Activated T-helper 1 cell treated with anti-CD3 and anti-CD28 coated beads, Interleukin-2, amount 50 U/mL, for 16 hours (primary cell): ENCODE measurements at places on chromosomes 2 and 18.

GRCh38 chr2:7555260-7555659 is 638.0 kb downstream of the RNF144A start:
- DNase-seq: no peak

- DNase-seq: peak; percentile 48
These were observed 38.3 kb upstream of the IL1R1 start for GRCh38 chr2:102103992-102104871.

GRCh38 chr2:176833671-176834070 is 378.9 kb upstream of the HNRNPA3 start:
- no peak for DNase-seq

GRCh38 chr2:198698230-198698629 is 759.5 kb downstream of the SATB2 start:
- no peak for DNase-seq

DNA sequence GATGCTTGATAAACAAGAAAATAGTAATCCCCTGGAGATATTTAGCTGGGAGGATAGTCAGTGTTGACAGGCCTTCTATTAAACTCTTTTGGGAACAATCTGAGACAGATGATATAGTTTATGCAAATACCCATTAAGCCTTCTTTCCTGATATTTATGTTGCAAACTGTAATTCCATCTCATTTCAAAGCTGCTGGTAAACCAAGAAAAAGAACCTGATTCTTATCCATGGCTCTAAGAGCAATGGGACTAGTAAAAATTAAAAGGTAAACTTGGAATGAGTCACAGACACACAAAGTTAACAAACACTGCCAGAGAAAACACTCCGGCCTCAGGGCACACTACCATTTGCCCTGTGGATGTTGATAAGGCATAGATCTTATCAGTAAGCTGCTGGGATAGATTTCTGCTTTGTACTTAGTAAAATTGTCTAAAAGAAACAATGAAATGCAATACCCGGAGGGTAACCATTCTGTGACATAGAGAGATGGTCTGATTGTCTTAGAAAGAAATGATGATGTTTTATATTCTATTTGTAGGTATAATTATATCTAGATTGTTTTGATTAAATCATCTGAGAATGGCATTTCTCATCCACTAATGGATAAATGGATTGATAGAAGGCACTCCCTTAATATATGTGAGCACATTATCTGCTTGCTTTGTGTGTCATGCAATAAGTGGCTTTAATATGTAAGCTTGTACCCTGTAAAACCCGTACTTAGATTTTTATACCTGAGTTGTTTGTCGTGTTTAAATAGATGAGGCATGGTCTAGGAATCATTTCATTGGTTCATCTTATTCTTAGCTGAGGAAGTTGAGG is 13.2 kb downstream of the GALR1 start:
- no peak for DNase-seq

- no peak for DNase-seq
These were observed 407.9 kb downstream of the CPS1 start for GRCh38 chr2:210964141-210964764.

GRCh38 chr18:49139766-49140165 is 189.0 kb upstream of the SMAD7 start:
- no peak for DNase-seq

DNA sequence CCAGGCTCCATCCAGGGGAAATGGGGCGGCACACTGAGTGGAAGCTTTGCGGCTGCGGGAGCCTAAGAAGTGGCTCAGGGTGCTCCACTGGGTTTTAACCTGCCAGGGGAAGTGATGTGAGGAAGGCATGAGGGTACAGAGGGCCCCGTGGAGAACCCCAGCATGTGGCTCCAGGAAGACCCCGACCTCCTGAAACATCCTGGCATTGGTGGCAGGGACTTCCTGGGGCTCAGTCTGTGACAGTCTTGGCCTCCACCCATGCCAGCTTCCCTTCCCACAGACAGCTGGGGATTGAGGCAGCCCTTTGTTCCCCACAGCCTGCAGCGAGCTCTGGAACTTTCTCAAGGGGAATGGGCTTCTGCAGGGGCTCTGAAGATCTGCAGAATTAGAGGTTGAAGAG is 146.6 kb downstream of the TNS1 start:
- DNase-seq: no peak

DNA sequence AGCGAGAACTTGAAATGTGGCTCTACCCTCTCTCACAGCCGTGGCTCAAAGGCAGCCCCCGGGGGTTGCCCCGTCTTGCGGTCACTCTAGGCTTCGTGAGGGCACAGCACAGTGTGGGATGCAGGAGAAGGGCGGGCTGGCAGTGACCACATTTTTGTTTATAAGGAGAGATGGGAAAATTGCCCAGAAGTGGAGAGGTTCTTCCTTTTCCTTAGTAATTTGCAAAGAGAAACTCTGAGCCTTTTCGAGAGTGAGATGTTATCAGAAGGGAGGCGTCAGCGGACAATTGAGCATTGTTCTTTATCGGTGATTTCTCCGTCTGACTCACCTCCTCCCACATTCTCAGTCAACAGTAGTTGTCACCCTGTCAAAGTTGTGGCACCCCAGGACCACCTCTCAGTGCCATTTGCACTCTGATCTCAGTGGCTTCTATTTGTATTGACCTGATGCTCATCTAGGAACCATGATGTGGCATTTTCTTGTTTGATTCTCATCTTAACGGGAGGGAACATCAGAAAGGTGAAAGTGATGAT is 89.6 kb downstream of the ACAA2 start:
- DNase-seq: no peak

GRCh38 chr2:206435742-206436141 is 7.6 kb upstream of the ADAM23 start:
- no peak for DNase-seq

GRCh38 chr2:164763431-164763830 is 78.2 kb downstream of the COBLL1 start:
- DNase-seq: no peak

DNA sequence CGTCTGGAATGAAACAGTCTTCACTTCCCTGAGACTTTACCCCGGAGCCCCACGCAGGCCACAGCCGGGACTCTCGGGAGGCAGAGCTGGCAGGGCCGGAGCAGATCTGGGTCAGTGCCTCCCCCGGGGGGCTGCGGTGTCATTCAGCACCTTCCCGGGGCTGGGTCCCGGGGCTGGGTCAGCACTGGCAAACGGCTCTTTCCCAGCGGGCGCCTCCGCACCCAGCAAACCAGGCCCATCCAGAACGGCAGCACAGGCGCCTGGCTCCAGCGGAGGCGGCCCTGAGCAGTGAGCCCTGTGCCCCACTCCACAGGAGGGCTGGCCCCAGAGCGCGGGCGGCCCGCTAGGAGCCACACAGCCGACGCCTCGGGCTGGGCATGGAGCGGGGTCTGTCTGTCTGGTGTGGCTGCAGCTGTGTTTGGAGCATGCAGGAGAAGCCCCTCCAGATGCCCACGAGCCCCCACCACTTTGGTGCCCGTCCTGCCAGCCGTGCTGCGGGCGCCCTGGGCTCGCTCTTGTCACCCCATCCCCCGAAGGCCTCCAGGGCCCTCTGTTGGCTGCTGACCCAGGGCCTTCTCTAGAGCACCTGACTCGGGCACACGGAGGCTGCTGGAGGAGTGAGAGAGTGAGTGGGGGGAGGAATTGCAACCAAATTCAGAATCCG is 132.1 kb upstream of the CTDP1 start:
- DNase-seq: no peak

GRCh38 chr2:205461169-205461568 is 221.1 kb upstream of the NRP2 start:
- no peak for DNase-seq

DNA sequence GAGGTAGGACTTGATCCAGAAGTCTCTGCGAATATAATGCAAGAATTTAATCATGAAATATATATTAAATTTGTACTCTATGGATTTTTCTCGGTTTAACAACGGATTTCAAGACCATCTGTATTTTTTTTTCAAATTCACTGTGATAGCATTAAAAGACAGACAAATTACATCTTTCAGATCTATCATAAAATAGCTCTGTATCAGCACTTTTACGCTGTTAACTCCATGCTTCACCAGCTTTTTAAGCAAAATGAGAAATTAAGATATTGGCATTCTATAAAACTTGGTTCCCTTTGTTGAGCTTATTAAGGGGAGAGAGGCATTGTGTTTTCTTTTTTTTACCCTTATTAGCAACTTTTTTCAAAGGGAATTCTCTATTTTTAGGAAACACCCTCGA is 1377.6 kb upstream of the NXPH2 start:
- DNase-seq: no peak

GRCh38 chr2:44817256-44817655 is 124.2 kb upstream of the SIX3 start:
- no peak for DNase-seq

DNA sequence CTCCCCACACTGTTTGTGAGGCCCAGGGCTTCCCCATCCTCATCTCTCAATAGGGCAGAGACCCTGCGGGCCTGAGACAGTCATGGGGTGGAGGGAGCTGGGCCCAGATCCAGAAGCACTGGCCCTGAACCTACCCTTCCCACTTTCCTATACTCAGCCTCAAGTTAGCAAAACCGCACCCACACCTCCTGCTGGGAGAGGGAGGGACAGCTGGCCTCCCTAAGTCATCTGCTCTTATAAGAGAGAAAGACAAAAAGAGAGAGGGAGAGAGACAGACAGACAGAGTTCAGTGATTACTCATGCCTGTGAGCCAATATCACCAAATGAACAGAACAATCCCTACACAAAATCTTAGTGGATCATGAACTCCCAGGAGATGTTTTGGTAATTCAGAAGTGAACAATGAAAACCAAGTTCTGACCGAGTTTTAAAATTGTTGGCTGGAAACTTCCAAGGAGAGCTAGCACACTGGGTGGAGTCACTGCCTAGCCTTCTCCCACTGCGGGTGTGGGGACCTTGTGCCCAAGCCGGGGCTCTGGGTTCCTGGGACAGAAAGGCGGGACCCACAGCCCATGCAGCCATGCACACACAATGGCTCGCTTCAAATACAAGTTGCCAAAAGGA is 130.5 kb downstream of the PXDN start:
- no peak for DNase-seq

DNA sequence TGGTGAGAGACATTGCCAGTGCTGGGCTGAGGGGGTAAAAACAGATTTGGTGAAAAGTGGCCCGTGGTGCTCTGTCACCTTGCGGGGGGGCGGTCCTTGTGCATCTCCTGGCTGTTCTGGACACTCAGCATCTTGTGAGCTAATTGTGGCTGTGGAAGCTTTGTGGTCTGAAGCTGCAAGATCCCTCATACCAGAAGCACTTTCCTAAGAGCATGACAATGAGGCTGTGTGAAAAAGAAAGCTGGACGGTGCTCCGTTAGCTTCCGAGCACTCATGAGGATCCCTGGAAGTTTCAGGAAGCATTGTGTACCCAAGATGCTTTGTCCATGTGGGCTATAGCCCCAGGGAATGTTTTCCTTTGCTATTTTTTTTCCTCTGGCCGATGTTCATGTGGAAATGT is 74.5 kb downstream of the CABLES1 start:
- DNase-seq: no peak

GRCh38 chr2:11101430-11101829 is 53.8 kb upstream of the SLC66A3 start:
- DNase-seq: no peak

- DNase-seq: no peak
These were observed 25.8 kb downstream of the PLB1 start for GRCh38 chr2:28521663-28522062.

DNA sequence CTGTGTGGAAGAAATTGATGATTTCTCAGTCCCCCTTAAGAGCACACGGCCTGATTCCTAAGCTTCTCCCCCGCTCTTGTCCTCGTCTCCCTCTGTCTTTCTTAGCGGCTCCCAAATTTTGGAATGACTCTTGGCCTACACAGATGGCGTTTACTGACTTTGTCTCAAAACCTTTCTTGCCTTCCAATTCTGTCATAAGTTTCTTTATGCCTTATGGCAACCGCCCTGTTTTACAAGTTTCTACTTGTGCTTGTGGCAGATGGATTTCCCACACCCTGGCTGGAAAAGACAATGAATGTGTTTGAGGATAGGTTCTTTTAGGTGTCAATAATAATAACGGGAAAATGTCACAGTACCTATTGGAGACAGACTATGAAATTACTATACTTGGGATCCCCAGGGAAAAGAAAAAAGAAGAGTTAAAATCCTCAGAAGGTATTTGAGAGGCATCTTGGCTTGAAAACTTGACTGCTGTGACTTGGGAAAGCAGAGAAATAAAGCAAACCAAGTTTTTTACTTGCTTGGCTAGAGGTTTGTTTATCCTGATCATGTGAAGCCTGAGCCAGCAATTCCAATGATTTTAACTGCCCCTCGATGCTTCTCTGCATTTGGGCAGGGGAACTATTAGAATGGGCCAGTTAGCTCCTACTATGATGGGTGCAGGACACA is 276.4 kb downstream of the HRH4 start:
- DNase-seq: no peak

- no peak for DNase-seq
These were observed 299.8 kb downstream of the TCF4 start for GRCh38 chr18:55287935-55288868.

DNA sequence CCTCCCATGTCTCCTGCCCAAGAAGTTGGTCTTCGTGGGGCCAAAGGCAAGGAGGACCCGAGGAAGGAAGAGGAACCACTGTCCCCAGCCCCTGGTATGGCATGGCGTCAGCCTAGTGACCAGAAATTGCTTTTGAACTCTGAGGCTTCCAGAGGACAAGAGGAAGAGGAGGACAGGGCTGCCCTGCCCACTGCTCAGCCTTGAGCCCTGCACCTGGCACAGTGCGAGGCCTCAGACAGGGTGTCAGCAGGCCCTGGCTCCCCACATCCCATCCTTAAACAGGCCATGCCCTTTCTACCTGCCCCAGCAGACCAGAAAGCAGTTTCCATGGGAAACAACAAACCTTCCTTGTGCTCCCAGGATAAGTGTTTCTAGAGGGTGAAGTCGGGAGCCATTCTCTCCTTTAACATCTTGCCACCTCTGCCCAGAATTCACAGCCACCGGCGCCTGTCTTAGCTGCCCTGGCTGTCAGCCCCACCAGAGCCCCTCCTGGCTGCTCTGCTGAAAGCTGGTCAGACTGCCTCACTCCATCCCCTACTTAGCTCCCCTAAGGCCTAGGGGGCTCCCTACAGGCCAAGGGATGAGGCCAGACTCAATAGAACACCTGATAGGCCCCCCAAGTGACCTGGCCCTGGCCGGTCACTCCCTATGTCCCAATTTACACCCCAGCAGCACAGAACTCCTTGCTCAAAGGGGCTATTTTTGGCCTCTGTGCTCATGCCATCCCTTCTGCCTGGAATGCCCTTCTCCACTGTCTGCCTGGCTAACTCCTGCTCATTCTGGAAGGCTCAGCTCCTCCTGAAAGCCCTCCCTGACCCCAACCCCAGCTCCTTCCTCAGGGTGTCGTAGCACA is 20.6 kb downstream of the ATOH8 start:
- no peak for DNase-seq

GRCh38 chr18:42011053-42011452 is 56.0 kb downstream of the PIK3C3 start:
- no peak for DNase-seq

- DNase-seq: no peak
These were observed 39.8 kb downstream of the GREB1 start for GRCh38 chr2:11573418-11574175.
